ENCODE measurements at places on chromosomes 2 and 18.

DNA sequence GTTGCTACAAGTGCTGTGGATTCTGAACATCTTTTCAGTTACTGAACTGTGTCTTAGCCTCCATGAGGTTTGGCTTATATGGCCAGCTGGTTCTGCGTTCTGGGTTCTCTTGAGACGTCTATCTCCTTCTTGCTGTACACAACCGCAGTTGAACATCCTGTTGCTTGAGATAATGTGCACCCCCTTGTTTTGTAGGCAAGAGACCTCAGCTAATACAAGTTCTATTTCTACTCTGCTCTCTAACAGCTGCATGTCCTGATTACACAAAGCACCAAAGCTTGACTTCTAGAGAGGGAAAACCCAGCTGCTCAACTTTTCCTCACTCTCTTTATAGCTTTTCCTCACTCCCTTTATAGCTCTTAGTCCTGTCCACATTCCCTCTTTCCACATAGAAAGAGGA lies 176.0 kb downstream of the LTBP1 start:
- DNase-seq: no peak

DNA sequence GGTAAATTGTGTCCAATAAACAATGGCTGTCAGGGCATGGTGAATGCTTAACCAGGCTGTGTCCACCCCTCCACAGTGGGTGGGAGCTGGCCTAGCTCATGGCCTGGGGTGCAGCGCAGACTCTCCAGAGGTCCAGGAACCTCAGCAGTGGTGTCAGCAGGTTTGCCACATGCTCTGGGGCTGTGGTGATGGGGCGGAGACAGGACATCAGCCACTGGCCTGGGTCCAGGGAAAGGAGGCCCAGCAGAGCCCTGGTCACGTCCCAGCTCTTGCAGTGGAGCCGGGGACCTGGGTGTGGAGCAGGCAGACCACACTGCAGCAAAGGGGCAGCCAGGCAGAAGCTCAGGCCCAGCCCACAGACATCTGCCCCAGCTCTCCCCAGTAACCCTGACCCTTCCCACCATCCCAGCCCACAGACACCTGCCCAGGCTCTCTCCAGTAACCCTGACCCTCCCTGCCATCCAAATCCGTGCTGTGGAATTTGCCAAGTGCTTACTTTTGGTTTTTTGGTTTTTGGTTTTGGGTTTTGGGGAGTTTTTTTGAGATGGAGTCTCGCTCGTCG lies 13.8 kb upstream of the KIF1A start:
- no peak for DNase-seq

DNA sequence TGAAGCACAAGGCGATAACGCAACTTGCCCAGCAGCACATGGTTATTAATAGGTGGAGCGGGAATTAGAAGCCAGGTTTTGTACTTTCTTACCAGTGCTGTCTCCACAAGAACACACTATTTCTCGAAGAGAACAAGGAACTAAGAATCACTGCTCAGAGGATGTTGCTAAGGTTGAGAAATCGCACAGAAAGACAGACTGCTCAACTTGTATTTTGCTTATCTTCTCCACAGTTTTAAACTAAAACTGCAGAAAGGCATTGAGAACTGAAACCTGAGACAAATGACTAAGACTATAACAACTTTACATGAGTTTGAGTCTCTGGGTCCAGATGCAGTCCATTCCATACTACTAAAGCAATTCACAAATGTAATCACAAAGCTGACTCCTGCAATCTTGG lies 6.2 kb downstream of the PRKD3 start:
- no peak for DNase-seq

DNA sequence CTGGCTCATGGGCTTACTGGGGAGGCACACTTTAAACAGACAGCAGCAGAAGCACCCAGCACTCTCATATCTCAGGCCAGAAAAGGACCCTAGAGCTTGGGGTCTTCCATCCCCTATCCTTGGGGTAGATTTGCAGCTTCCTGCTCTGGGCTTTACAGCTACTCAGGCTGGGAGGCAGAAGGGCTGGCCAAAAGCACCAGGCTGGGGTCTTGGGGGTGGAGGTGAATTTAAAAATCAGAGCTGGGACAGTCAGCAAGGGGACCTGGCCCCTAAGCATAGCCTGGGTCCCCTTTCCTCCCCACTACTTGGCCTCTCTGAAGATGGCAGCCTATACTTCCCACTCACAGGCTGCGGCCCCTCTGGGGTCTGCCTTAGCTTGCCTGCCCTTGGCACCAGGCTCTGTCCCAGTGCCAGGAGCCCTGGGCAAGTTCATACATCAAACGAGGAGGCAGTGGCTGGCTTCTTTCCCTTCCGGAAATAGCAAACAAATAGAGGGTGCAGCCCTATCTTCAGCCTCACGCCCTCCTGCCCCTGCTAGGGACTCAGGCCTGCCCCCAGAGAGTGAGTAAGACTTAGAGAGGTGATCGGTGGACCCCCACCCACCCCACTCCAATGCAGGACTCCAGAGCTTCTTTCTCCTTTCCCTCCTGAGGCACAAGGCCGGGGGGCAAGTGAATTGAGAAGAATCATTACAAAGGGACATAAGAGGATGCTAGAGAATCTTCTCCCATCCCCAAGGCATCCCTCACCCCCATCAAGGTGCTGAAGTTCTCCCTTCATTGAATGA lies 26.0 kb upstream of the TNS1 start:
- DNase-seq: no peak

DNA sequence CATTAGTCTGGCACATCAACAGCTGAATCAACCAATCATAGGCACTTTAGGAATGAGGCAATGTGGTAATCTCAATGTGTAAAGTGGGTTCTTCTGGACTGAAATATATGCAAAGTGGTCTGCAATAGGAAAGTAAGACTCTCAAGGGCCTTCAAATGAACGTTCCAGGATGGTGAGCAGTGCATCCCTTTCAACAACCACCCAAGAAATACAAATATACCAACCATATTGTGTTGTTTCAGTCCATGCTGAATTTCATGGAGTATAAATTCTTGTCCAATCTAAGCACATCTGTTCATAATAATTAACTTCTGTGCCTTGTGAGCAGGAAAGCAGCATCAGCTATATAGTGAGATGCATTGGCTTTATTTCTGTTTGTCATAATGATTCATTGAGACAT lies 556.2 kb downstream of the THSD7B start:
- no peak for DNase-seq

DNA sequence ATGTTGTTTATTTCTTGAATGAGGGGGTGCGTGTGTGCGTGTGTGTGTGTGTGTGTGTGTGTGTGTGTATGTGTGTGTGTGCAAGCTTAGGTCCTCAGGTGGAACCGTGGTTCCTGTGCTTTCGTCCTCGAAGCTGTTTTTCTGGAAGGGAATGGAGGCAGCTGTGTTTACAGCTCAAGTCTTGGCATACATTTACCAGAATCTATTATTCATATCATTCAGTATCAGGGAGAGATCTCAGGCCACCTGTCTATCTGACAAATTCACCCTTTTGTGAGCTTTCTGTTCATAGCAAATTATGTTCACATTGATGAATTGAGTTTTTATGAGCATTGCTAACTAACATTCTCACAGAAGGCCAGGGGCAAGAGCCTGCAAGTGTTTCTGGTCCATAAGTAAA lies 550.4 kb downstream of the ARHGAP15 start:
- DNase-seq: peak; percentile 38

DNA sequence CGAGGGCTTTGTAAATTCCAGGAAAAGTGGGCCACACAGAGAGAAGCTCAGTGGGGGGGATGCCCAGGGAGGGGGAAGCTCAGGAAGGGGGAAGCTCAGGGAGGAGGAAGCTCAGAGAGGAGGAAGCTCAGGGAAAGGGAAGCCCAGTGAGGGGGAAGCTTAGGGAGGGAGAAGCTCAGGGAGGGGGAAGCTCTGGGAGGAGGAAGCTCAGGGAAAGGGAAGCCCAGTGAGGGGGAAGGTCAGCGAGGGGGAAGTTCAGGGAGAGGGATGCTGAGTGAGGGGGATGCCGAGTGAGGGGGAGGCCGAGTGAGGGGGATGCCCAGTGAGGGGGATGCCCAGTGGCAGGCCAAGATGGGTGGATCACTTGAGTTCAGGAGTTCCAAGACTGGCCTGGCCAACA lies 821 bp upstream of the CHRNG start:
- DNase-seq: no peak

- DNase-seq: no peak
Measured at GRCh38 chr2:182784777-182785176, 68.7 kb downstream of the DNAJC10 start.

DNA sequence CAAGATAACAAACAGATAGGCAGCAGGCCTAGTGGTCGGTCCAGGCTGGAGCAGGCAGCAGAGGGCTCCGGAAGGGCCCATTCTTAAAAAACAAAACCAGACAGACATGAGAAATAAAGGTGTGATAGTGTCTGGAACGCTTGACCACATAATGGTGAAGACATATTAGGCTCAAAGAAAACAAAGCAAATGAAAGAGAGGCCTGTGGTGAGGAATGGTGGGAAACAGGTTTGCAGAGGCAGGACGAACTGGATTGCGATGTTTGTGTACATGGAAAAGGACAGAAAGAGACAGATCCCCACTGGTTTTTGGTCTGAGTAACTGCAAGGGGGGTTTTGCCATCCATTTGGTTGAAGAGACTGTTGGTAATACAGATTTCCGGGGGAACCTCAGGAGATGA lies 19.9 kb downstream of the QPCT start:
- DNase-seq: no peak

GRCh38 chr2:212990697-212991096 lies 160.7 kb downstream of the IKZF2 start:
- DNase-seq: no peak

DNA sequence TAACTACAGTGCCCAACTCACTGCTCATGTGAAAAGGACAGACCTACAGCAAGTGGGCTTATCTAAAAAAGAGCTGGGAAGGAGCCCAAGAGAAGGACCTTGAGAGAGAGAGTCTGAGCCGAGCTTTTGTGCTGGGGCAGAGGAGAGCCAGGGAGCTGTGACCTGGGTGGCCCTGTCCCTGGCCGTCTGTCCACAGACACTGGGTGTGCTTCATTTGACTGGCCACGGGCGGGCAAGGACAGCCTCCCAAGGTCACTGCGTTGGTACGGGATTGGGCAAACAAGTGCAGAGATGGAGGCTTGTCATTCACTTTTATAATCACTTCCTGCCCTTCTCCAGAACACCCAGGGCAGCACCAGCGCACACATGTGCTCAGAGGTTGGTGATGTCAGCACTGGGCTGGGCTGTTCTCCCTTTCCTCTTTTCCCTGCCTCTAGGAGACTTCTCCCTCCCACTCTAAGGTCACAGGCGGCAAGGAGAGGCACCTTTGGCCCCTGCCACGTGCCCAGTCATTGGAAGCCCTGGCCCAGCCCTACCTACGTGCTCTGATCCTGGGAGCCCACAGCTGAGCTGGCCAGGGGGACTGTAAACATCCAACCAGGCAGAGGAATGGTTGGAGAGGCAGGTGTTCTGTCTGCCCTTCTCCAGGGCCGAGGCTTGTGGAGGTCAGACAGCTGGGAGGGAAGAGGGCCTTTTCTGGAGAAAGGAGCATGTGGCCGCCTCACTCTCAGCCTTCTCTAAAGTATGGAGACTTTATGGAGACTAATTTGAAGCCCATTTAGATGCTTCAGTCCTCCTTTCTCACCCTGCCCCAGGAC lies 6.4 kb upstream of the PSD4 start:
- DNase-seq: no peak

- no peak for DNase-seq
Measured at GRCh38 chr2:97969081-97970067, 26.4 kb downstream of the TMEM131 start.

- DNase-seq: no peak
Measured at GRCh38 chr2:37394796-37395555, 50.5 kb downstream of the QPCT start.

DNA sequence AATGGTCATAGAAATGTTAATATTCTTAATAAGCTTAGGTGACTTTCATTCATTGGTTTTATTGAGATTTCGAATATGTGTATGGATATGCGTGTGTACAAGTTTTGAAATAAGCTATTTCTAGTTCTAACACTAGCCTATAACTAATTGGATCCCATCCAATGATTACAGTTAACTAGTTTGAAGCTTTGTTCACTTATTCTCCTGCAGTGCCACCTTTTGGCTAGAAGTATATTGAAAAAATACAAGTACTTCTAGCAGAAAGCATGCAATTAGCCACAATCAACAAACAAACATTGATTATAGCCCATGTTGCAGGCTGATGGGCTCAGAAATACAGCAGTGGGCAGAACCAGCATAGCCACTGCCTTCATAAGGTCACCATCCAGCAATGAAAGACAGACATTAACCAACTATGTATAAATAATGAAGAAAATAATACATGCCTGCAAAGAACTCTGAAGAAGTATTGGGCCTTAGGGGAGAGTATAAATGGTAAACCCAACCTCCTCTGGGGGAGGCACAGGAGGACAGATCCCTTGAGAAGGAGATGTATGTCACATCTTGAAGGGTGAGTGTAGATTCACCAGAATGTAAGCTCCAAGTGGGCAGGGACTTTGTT lies 5.1 kb upstream of the PIEZO2 start:
- peak; percentile 0 for DNase-seq

- DNase-seq: no peak
Measured at GRCh38 chr2:220969348-220969747, 602.8 kb downstream of the EPHA4 start.

GRCh38 chr2:168090366-168091135 lies 156.8 kb downstream of the STK39 start:
- DNase-seq: no peak

DNA sequence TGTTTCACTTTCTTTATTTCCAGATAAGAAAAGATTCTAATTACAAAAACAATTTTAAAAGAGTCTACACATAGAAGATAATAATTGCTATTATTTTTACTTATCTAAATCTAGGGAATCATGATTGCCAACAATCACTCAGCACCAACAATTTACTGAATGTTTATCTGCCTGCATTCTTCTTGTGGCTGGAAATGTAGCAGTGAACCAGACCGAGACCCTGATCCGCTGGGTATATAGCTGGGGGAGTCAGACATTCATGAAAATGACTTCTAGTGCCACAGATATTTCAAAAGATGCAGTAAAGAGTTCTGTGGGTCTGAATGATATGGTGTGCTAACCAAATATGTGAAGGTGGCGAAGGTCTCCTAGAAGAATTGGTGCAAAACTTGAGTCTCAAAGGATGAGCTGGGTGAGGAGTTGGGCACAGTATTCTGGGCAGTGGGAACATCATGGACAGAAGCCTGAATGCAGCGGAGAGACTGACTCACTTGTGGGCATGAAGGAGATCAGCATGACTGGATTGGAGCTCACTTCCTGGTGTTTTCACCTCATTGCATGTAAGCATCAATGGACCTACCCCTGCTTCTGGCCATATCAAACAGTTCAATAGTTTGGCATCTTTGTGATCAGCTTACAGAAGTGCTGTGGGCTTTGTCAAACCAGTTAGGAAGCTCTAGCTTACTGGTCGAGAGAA lies 26.1 kb upstream of the FN1 start:
- DNase-seq: no peak

- peak; percentile 38 for DNase-seq
Measured at GRCh38 chr2:11778923-11779757, 32.7 kb downstream of the LPIN1 start.

GRCh38 chr2:168564641-168565040 lies 108.6 kb downstream of the CERS6 start:
- DNase-seq: no peak

DNA sequence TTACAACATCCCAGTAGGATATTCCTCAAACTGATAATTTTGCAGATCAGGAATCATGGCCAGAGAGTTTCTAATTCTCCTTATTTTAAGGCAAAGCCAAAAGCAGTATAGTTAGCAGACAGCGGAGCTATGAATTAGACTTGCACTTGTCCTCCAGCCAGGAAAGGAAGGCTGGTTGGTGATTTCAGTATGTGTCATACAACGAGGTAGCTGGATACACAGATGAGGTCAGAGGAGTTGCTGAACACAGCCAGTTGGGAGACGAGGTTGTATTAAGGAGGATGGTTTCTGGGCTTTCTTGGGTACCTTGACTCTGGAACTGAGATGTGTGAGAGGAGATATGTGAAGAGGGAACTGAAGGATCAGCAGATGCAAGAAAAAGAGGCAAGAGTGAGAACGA lies 185.2 kb downstream of the SOX11 start:
- DNase-seq: no peak

- no peak for DNase-seq
Measured at GRCh38 chr18:29104671-29105070, 927.7 kb upstream of the CDH2 start.
